ENCODE measurements at places on chromosomes 4 and X. TPM values are rescaled to one million over a fixed set of nuclear protein-coding genes. Genes with fewer than 3 reads are reported as not detected.
A peak's percentile ranks its signal among the peaks of the same experiment; 100 is the strongest.

DNA sequence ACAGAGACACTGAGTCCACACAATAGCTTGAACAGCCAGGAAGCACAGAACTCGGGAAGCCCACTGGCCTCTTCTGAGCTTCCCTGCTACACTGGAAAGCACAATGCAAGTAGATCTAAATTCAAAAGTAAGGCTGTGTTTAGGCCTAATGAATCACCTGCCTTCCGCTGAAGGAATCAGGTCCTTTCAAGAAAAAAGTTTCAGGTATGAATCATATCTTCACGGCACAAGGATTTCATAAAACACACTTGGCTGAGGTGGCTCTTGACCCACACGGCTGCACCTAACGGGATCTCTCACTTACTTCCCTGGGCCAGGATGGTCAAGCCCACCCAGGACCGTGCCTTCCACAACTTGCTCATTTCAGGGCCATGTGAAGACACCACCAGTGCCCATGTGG lies 59.3 kb downstream of the IRF2 start:
- no peak for DNase-seq

DNA sequence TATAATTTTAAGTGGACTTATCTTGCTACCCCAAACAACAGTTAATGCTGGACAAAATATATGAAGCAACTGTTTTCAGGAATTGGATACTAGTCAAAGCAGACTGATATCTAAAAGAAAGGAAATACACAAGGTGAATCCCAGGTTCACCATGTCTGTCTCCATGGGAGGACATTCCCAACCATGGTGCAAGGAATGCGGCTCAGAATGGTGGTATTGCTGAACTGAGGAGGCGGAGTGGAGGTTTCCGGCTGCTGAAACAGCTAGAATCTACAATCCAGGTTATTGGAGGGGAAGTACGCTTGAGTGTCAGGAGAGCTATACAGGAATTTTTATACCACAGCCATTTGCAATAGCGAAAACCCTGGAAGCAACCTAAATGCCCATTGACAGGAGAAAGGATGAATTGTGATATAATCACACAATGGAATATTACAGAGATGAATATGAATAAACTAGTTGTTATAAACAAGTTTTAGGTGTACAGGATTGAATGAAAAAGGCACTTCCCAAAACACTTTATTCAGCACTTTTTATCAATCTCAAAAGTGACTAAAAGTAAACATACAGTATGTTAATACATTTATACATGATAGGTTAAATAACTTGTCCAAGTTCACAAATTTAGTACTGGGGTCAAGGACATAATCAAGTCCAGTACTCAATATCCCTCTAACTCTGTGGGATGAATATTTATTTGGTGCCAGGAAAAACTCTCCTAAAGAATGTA lies 9.0 kb downstream of the HMGB2 start:
- DNase-seq: no peak

GRCh38 chr4:27326991-27327390 lies 466.4 kb downstream of the STIM2 start:
- no peak for DNase-seq

GRCh38 chrX:153065389-153065788 lies 6.9 kb upstream of the PNMA6A start:
- DNase-seq: no peak

- DNase-seq: no peak
Measured at GRCh38 chr4:162170509-162170908, 6.7 kb upstream of the FSTL5 start.

GRCh38 chr4:79366422-79366821 lies 40.6 kb upstream of the NAA11 start:
- DNase-seq: no peak

- DNase-seq: no peak
Measured at GRCh38 chr4:169167957-169168858, 102.5 kb downstream of the SH3RF1 start.

The CYP2U1 gene
- total RNA-seq: 4.3 TPM

DNA sequence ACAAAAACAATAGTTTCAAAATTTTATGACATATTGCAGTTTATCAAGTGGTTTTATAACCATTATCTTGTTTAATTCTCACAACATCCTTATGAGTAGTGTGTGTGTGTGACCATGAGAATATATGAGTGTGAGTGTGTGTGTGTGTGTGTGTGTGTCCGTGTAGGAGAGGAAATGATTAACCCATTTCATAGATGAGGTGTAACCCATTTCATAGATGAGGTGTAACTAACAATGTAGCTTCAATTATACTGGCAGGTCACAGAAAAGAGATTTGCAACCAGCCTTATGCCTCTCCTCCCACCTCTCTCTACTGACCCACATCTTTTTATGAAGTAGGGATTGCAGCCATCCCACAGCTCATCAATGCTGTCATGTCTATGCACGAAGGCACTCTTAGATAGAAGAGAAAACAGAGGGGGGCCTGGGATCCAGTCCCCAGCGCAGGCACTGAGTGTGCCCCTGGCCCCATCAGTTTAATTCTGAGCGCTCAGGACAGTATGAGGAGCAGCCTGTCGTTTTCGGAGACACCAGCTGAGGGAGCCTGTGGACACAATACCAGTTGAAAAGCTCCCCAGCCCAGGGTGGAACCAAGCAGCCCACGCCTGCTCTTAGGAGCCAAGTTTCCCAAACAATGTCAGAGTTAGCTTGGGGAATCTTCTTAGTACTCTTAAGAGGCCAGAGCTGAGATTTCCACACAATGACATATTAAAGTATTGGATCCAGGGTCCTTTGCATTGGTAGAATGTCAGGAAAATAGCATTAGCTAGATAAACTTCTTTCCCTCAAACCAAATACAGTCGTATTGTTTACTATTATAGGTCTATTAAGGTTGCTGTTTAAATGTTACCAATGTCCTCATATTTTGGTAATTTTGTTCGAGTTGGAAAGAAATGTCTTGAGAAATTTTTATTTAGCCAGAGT lies 88.6 kb downstream of the PALLD start:
- DNase-seq: no peak

DNA sequence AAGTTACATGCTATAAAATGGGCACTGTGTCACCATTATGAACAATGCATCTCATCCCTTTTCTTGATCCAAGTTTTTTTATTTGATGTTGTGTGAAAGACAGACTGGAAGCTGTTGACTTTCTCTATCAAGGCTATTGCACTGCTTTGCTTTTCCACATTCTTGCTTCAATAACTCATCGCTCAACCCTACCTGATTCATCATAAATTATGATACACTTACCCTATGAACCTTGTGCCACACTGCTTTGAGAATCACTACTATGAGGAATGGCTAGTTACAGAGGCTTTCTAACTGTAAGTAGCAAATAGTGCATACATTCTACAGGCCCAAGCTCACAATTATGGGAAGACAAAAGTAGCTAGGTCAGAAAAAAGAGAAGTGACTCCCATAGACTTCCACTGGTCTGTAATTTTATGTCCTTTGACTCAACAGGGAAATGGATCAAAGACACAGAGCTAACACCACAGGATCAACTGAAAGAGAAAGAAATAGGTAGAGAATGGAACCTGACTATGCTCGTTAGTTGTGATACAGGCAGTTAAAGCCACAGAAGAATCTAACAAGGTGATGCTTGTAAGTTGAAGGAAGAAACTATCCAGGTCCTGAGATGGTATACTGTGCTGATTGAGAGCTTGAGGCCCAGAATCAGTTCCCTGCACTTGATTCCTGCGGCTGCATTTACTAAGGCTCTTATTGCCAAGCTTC lies 163.5 kb downstream of the PPP3CA start:
- DNase-seq: no peak

DNA sequence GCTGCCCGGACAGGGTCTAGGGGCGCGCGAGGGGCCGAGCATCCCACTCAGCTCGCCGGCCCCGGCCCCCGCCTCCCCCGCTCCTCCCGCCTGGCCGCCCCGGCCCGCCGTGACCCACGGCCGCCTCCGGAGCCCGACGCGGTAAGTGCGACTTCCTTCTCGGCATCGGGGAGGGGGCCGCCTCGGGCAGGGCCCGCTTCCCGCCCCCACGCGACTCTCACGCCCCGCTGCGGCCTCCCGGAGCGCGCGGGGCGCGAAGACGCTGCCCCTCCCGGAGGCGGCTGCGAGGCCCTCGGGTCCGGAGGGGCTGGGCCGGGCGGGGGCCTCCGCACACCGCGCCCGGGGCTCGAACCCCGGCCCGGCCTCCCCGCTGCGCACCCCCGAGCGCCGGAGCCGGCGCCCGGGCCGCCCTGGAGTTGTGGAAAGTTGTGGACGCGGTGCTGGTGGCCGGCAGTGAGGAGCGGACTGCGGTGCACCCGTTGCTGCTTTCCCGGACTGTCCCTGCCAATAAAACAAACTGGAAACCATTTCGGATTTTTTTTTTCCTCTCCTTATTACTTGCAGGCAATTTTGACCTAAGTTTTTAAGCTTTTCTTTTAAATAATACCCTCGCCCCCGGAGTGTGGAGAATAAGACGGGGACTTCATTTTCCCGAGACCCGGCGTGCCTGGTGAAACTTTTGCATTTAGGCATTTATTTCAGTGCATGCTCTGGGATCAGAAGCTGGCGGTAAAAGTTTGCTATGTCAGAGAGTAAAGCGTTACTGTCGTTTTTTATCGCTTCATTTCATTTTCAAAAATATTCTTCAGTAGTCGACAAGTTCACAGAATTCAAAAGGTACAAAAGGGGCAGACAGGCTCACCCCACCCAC lies 13.0 kb upstream of the TMEM156 start:
- DNase-seq: peak; percentile 75

The CXorf49 gene
- not detected for total RNA-seq

- DNase-seq: no peak
Measured at GRCh38 chr4:142549248-142549647, 296.9 kb downstream of the INPP4B start.

DNA sequence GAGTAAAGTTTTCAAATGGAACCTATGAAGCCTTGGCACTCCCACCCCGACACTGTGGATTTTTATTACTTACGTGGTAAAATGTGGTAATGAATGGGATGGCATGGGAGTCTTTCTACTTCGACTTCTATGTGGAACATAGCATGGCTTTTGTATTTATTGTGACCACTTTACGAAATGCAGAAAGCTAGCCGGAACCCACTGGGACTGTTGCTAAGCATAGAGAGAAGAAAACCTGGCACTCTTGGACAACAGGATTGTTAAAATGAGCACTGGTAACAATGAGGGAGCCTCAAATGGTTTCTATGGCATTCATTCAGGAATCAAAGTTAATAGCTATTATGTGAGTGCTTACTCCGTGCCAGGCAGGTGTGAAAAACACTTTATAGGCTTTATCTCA lies 113.3 kb downstream of the PDS5A start:
- no peak for DNase-seq

DNA sequence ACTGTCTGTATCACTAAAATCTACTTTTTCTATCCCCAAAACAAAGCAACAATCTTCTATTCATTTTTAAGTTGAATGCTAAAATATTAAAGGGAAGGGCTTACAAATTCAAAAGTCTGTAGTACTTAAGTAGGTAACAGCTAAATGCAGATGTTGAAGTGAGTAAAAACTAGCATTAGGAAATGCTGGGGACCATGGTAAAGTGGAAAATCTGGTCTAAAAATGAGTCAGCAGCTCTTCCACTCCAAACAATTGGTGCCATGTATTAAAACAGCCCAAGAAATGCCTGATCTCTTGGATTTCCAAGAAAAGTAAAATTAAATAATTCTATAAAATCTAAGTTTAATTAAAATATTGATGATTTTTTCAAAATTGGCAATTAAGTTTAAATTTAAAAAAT lies 73.3 kb upstream of the PPP3CA start:
- no peak for DNase-seq

The TSPYL2 gene
- 35.8 TPM for total RNA-seq

DNA sequence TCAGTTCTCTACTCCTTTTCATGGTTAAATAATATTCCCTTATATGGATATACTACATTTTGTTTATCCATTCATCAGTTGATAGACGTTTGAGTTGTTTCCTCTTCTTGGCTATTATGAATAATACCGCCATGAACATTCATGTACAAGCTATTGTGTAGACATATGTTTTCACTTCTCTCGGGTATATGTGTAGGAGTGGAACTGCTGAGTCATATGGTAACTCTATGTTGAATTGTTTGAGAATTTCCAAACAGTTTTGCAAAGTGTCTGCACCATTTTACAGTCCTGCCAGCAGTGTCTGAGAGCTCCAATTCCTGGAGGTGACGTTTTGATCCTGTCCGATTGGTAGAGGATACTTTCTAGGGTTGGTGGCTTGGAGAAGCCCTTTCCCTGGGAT lies 23.6 kb downstream of the PLAC1 start:
- no peak for DNase-seq

The ENAM gene
- total RNA-seq: not detected

- DNase-seq: no peak
Measured at GRCh38 chr4:18042754-18043153, 21.2 kb upstream of the LCORL start.

DNA sequence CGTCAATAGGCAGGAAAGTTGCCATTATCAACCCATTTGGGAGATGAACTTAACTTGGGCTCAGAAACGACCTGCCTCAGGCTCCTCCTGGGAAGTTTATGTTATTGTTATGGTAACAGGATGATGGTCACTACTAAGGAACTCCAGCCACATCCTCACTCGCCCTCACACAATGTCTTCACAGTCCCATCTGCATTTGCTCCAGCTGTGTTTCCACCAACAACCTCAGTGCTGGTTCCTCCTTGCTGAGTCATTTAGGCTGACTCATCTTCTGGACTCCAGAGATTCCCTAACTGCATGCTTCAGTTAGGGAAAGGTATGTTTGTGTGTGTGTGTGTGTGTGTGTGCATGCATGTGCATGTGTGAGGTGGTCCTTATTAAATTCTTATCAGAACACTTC lies 293.4 kb upstream of the BOD1L1 start:
- no peak for DNase-seq

DNA sequence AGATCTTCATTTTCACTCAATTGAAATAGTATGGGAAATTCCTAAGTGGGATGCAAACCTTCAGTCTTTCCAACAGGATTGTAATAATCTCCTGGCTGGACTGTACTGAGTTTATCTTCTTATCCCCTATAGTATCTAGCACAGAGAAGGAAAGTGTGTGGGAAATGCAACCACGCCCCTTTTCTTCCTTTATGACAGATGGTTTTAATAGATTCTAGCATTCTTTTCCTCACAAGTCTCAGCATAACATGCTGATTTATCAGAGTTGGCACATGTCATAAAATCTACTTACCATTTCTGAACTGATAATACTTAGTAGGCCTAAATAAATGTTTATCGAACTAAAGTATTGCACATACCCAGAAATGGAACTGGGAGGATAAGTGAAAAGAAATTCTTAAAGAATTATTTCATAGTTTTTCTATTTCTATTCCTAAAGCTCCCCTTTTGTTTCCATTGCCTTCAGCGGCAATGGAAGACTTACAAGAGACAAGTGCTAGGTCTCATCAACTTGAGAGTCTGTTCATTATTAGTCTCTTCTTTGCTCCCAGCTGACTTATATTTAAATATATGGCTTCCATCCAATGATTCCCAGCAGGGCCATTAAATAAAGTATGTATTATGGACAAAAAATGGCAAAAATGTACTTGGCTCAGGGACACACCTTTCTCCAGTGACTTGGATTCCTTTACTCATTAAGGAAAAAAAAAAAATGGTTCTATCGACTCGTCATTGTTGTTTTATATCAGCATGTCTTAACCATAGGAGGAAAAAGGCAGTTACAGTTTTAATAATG lies 484.5 kb downstream of the IL1RAPL1 start:
- no peak for DNase-seq

- DNase-seq: no peak
Measured at GRCh38 chrX:17459661-17460060, 84.7 kb downstream of the NHS start.

The PPEF2 gene
- not detected for total RNA-seq

Measured in natural killer cell treated with Interleukin-12 subunit alpha and Interleukin-12 subunit beta and Interleukin-15 and Interleukin-18, amount 100 ng/mL, for 72 hours (primary cell).